ENCODE measurements at places on chromosomes 7 and 10.

DNA sequence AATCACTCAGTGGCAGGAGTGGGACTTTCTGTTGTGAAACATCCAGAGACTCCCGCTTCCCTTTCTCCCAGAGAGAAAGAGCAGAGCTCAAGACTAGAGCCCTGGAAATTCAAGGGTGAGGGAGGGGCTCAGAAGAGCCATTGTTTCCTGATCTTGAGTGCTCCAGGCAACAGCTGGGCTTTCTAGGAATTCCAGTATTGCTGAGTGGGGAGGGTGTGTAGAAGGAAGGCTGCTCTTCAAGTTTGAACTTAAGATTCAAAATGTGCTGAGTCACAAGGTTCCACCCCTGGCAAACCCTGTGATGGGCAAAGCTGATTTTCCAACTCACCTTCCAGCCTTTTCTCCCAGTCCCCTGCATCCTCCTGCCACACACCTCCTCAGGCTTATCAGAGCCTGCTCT, 42.3 kb upstream of the MSRB2 start:
- DNase-seq: no peak

DNA sequence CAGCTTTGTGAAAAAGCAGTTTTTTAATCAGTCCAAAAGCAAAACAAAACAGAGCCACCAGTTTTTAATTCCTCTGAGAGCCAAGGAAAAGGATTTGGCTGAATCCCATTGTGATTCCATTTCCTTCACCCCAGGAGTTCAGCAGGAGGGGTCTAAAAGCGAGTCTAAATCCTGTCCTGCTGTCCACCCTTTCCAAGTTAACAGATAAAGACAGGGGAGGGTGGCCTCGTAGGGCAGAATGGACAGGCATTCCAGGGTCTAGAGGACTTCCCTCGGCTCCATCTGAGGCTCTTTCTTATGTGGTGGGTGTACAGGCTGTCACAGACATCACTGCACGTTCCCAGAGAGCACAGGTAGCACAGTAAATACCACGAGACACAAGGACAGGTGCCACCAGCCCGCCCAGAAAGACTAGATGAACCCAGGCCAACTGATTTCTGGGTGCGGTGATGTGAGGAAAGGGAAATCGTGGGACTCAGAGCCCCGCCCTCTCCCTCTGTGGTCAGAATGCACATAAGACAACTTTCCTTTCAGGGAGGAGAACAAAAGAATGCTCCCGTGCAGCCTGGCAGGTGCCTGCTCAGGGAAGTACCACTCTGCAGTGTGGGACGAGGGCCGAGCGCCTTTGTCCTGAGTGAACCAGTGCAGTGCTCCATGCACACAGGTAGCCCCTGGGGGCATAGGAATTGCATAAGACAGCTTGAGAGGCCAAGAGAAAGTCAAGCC, 119.7 kb downstream of the ABLIM1 start:
- DNase-seq: peak; percentile 25

GRCh38 chr7:33725111-33726025, 180.0 kb upstream of the BMPER start:
- DNase-seq: no peak

DNA sequence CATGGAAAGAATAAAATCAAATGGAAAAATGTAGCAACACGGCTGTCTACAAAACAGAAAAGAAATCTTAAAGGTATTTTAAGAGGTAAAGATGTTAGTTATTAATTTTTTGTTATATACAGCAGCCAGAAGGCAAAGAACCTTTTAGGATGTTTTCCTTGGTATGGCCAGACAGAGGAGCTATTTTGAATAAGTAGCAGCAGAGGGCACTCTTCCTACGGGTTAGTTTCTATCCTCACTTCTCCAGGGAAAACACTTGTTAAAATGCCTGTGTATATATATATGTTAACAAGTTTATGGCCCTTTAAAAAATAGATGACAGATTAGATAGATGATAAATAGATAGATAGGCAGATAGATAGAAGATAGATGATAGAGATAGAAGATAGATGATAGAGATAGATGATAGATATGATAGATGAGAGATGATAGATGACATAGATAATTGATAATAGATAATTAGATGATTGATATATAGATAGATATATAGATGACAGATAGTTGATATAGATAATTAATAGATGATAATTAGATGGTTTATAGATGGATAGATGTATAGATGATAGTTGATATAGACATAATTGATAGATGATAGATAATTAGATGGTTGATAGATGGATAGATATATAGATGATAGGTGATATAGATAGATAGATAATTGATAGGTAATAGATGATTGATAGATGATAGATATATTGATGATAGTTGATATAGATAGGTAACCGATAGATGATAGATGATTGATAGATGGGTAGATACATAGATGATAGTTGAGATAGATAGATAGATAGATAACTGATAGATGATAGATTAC, 57.8 kb upstream of the WIPF3 start:
- DNase-seq: no peak

GRCh38 chr7:47371733-47372368, 210.1 kb downstream of the TNS3 start:
- no peak for DNase-seq

DNA sequence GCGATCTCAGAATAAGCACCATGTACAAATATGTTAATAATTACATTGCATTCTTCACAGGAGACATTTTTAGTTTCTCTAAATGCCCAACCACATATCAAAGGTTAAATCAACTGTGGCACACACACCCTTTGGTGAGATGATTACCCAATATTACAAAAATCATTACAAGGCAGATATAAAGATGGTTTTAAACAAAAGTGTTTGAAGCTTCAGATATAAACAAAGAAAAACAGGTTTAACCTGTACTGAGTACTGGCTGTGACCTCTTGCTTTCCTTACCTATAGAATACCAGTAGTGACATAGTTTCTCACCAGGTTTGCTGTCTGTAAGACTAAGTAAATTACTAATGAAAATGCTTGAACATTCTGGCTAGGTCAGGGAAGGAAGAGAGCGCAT, 360.0 kb upstream of the IGFBP3 start:
- DNase-seq: no peak

DNA sequence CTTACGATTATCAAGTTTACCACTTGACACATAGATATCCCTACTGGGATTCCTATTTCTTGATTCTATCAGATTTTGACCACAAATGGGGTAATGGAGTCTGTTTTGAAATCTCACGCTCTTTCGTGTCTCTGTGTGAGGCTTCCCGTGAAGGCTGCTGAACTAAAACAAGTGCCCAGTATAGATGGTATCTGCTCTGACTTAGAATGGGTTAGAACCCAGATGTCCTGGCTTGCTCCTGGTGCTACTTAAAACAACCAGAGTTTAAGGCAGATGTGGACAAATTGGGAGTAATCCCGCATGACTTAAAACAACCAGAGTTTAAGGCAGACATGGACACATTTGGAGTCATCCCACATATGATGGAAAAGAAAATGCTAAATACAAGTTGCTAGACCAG, 85.9 kb downstream of the FAM204A start:
- DNase-seq: no peak

DNA sequence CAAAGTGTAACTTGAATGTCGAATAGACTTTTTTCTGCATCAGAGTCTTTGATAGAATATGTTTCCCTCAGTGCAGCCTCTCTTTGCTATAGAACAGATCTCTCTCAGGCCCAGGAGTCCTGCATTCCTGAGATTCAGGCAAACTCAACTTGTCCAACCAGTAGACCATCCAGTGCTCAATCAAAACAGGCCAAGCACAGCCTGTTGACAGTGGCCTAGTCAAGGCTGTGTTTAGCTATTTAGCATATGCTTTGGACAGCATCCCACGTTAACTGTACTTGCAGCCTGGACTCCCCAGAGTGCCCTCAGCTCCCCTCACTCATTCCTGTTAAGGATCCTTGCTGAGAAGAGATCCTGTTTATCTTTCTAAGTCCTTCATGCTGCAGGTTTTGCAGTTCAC, 16.3 kb downstream of the OR6V1 start:
- DNase-seq: no peak

DNA sequence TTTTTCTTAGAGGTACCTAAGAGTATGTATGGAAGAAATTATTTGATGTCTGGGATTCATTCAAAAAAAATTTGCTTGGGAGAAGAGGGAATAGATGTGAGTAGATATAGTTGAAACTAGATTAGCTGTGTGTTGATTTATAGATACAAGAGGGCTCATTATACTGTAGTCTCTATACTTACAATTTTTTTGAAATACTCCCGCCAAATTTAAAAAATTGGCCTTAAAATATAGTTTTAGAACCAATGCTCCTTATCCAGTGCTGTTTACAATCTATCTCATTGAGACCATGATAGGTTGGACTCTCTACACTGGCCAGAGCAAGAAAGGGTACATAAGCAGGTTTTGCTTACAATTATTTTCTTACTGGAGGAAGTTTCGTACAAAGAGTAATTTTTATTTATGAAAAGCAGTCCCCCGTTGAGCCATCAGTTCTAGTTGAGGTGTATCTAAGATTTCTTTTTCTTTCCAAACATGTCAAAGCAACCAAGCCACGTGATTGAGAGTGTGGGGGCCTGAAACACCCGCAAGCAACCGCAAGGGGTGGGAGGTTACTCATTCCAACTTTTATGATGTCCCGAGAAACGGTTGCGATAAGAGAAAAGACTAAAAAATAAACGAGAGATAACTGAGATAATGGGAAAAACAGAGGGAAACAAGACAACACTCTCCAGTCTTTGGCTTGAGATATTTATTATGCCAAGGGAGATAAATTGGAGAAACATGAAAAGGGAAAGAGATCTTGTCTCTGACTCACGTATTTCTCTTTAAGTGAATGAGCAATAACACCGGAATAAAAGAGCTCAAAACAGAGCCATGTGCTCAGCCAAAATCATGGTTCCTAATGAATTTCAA, 729.2 kb downstream of the LRMDA start:
- no peak for DNase-seq

DNA sequence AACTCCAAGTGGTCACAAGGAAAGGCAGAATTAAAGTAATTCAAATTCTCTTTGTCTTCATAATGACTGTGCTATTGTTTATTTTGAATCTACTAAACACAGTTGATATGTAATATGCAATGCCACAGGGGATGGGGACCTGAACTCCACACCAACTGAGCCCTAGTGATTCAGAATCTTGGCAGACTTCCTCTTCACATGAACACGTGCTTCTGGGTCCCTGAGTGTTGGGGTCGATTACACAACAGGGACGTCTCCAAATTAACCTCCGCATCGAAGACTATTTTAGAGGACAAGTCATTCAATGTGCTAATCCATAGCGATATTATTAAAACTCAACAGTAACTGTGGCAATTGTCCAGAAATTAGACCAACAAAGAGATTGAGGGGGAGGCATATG, 95.3 kb upstream of the CARD11 start:
- DNase-seq: no peak

DNA sequence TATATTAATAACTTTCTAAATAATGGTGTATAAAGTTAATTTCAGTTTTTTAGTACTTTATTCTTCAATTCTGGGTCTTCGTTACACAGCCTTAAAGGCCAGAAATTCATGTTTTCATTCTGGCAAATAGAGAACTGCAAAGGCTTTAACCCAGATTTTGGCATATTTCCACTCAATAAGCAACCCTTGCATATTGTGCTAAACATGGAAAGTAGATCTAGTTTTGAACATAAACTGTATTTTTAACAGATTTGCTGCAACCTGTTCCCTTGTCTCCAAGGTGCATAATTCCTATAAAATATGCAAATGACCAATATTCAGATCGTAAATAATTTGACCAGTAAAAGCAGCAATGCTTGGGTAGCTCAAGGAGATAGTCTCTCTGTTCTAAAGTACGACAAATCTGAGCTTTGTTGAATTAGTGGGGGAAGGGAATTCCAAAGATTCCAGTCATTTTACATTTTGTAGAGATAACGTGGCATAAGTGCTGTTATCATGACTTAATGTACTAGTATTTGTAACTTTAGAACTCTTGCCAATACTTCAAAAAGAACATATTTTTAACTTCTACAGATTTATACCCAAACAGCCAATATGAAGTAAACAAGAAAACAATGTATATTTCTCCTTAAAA, 46.4 kb upstream of the RSBN1L start:
- DNase-seq: no peak

GRCh38 chr10:124003070-124003419, 90.4 kb downstream of the CHST15 start:
- no peak for DNase-seq

- no peak for DNase-seq
Measured at GRCh38 chr10:7492660-7493046, 81.8 kb upstream of the SFMBT2 start.

- no peak for DNase-seq
Measured at GRCh38 chr10:114714281-114714741, 56.2 kb upstream of the ABLIM1 start.

DNA sequence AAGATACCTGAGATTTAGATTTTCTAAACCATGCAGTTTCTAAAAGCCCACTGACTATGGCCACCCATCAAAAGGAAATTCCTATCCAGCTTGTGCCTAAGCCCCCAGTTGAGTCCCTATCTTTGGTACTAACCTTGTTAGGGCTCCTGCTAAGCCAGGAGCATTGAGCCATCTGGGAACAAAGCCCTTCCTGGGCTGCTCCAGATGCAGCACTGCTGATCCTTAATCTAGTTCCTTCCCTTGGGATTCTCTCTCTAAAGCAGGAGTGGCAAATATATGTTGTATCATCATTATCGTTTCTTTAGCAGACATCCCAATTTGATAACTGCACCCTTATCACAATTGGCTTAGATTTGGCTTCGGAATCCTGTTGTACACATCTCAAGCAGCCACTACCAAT, 24.7 kb upstream of the PDLIM1 start:
- DNase-seq: no peak

DNA sequence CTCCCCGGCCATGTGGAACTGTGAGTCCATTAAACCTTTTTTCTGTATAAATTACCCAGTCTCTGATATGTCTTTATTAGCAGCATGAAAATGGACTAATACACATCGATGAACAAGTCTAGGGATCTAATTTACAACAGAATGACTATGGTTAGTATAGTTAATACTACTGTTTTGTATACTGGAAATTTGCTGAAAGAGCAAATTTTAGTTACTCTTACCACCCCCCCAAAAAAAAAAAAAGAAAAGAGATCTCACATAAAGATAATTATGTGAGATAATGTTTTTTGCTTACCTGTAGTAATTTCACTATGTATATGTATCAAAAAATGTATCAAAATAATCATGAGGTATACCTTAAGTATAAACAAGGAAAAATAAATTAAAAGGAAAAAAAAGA, 199.5 kb upstream of the GRM3 start:
- no peak for DNase-seq

- no peak for DNase-seq
Measured at GRCh38 chr10:102675666-102676533, 31.6 kb downstream of the TRIM8 start.

DNA sequence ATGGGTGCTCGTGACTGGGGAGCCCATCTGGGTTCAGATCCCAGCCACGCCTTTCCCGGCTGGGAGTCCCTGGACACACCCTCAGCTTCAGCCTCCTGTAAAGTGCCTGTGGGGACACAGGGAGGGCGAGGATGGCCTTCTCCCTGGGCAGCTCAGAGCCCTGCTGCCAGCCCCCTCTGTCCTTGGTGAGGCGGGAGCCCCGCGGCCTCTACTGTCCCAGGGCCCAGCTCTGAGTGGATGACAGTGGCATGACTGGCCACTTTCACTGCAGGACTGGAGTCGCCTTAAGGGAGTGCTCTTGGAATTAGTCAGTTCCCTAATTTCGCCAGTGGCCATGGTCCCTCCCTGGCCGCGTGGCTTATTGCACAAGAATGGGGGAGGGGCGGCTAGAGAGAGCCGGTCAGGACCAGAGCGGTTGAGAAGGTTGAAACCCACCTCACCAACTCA, 4.6 kb downstream of the BRI3 start:
- no peak for DNase-seq
